Karpas-422 (cell line): ENCODE measurements at places on chromosomes 7 and 10.
A peak's percentile ranks its signal among the peaks of the same experiment; 100 is the strongest.

DNA sequence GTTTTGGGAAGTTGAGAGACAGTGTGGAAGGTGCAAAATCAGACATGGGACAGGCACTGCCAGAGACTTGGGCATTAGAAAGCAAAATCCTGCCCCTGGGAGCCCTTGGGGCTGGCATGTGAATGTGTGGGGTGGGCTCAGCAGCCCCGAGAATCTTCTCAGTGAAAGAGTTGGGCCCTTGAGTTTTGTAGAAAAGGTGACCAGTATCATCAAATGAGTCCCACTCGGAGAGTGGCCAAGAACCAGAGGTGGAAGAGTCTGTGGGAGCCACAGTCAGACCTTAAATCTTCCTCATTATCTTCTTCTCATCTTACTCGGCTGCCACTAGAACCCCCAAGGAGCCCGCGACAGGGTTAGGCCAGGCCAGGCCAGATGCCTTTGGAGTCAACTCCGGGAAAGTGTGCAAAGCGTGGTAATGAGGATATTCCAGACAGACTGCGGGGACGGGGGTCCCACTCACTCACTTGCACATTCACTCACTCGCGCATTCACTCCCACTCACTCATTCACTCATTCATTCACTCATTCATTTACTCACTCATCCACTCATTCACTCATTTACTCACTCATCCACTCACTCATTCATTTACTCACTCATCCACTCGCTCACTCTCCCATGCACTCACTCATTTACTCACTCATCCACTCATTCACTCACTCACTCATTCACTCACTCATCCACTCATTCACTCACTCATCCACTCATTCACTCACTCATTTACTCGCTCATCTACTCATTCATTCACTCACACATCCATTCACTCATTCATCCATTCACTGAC lies 74.9 kb downstream of the CARD11 start:
- no peak for DNase-seq

- no peak for DNase-seq
Measured at GRCh38 chr7:50761713-50762112, 21.0 kb downstream of the GRB10 start.

DNA sequence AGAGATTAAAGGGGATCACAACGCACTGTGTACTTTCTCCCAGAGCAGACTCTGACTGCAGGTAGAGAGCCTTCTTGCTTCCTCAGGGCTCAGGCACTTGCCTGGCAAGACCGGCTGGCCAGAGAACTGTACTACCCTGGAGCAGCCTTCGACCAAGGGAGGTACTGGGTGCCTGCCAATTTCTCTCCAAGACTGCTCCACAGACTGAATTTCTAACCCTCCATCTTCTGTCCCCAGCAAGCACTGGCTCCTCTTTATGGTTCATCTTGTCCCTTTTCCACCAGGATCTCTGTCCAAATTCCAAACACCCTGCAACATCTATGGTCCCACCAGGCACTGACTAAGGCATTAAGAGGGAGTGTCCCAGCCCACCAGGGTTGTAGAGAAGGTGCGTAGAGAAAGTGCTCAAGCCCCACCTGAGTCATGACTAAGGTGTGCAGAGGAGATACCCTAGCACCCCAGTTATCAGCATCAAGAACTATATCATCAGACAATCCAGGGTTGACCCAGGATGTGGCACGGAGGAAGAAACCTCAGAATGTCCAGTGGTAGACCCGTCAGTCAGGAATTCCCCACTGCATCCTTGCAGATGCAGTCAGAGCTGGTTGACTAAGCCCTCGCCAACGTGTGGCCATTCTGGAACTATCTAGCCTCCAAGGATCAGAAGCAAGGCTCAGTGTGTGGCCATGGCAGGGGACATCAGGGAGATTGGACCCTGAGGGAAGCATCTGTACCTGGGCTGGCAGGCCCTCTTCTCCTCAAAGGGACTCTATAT lies 60.9 kb upstream of the CAMK2B start:
- no peak for DNase-seq

DNA sequence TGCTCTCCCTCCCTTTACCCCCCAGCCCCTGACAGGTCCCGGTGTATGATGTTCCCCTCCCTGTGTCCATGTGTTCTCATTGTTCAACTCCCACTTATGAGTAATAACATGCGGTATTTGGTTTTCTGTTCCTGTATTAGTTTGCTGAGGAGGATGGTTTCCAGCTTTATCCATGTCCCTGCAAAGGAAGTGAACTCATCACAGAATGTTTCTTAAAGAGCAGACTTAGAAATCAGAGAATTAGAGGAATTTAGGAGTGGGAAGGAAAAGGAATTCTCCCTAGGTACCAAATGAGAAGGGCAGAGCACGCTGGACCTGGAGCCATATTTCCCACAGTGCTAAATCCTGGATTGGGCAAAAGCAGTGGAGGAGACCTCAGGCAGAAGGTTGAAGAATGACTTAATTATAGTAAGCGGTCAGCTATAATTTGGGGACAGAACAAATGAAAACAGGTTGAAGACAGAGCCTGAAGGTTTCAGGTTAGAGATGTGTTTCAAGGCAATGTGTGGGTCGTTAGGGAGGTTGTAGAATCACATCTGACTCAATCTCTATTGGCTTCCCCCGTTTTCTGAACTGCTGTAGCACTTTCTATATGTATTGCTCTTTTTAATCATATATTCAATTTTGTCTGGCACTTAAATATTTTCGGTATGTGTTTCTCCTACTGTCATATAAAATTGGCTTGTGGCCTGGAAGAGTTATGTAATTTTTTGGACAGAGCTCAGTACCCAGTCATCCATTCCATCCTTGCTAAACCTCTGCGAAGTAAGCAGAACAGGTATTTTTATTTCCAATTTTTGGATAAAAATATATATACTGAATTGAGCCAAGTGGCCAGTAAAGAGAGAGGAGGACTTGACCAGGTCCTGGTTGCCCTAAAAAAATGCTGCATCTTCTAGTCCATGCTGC lies 210.5 kb upstream of the KLF6 start:
- DNase-seq = no peak

DNA sequence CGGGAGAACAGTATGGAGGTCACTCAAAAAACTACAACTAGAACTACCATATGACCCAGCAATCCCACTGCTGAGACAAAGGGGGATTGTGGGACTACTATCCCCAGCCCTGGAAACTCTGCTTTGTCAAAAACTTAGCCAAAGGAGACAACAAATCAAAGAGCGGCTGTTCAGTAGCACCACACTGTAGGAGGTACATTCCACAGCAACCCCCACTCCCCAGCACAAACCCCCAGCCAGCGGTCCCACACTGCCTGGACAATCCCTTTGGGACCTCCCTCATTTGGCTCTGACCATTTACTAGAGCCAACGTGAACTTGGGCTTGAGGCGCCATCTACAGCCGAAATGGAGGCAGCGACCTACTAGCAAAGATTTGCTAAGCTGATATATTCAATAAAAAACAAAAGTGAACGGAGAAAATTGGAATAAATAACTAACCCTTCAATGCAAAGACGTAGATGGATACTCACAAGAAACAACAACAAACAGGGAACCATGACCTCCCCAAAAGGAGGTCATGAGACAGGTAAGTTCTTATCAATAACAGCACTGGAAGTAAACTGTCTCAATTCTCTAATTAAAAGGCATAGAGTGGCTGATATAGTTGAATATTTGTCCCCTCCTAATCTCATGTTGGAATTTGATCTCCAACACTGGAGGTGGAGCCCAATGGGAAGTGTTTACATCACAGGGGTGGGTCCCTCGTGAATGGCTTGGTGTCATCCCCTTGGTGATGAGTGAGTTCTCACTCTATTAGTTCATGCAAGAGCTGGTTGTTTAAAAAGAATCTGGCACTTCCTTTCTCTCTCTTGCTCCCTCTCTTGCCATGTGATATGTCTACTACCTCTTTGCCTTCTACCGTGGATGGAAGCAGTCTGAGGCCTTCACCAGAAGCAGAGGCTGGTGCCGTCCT lies 119.0 kb upstream of the KCNMA1 start:
- DNase-seq = peak; percentile 85

GRCh38 chr10:92538231-92538958 lies 35.5 kb downstream of the IDE start:
- DNase-seq = no peak

- no peak for DNase-seq
Measured at GRCh38 chr7:125089171-125089570, 159.5 kb upstream of the POT1 start.

- DNase-seq = no peak
Measured at GRCh38 chr10:63236113-63236935, 103.2 kb downstream of the NRBF2 start.
